ENCODE measurements at places on chromosomes 3 and 15.

DNA sequence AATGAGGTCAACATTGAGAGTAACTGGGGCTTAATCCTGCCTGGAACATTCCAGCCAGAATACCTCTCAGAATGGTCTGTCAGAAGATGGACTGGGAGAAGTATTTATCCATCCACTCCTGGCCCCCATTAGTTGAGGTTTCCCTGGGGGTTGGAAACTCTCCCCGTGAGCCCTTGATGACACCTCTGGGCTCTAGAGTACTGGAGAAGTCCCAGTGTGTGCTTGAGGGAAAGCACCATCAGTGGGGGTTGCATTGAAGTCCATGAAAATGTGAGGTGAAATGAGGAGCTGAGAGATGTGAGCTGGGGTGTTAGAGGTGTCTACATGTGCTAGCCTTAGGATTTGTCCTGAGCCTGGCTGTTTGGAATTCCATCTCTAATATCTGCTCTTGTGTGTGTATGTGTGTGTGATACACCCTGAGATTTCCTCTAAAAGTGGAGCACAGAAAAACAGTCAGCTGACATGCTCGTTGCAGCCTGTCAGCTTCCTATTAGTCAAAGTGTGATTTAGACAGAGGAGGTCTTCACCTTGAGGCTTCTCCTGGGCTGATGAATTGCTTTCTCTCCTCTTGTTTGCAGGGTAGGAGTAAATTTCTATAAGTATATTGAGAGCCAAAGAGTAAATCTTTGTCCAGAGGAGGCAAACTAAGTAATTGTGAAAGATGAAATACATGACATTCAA lies 67.6 kb downstream of the NR1D2 start:
- no peak for DNase-seq

DNA sequence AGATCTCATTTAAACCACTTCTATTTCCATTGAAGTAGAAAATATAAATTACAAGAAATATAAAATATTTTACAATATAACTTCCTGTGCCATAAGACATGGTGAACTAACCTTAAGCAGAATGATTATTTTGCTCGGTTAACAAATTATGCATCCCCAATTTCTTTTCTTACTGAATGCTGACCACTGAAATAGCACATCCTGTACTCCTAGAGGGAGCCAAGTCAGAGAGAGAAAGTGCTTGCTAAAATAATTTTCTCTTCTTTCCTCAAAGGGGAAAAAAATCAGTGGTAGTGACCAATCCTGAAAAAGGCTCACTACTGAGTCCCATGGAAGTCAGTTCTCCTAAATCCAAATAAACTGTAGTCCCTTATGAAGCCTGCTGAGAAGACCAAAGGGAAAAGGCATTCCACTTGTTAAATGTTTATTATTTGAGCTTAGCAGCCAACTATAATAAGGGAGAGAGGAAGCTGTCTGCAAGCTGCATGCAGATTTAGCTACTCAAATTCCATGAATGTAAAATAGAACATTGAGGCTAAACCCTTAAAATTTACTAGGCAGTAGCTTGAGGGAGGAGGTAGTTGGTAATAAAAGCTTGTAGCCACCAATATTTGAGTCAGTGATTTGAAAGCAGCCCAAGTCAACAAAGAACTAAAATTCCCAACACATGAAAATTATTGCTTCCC lies 33.1 kb downstream of the CEP152 start:
- no peak for DNase-seq

DNA sequence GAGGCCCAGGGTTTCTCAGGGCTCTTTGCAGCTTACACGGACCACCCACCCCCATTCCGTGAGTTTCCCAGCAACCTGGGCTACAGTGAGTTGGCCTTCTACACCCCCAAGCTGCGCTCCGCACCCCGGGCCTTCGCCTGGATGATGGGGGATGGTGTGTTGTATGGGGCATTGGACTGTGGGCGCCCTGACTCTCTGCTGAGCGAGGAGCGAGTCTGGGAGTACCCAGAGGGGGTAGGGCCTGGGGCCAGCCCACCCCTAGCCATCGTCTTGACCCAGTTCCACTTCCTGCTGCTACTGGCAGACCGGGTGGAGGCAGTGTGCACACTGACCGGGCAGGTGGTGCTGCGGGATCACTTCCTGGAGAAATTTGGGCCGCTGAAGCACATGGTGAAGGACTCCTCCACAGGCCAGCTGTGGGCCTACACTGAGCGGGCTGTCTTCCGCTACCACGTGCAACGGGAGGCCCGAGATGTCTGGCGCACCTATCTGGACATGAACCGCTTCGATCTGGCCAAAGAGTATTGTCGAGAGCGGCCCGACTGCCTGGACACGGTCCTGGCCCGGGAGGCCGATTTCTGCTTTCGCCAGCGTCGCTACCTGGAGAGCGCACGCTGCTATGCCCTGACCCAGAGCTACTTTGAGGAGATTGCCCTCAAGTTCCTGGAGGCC lies 5.4 kb downstream of the VPS18 start:
- no peak for DNase-seq

DNA sequence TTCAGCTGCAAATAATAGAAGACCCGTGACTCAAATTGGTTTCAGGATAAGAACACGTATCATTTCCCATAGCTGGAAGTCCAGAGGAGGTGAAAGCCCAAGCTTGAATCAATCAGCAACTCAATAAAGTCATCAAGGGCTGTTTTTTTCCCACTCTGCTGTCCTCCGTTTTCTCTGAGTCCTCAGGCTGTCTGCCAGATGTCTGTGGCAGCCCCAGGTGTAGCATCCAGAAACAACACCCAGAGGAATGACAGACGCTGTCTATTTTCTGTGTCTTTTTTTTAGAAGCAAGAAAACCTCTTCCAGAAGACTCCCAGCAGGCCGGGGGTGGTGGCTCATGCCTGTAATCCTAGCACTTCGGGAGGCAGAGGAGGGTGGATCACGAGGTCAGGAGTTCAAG lies 204.4 kb downstream of the FAM43A start:
- DNase-seq, result no peak

DNA sequence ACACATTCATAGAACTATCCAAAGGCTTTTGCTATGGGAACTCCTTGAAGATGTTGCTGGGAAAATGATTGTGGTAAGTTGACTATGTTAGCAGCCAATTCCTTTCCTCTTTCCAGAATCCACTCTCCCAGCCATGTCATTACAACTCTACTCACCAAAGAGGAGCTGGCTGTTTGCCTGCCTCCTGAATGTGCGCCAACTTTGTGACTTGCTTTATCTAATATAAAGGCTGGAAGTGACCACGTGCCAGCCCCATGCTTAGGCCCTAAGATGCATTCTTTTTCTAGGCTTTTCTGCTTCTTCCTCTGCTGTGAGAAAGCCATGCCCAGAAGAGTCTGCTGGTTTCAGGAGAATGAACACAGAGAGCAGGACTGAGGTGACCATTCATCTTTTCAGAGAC lies 182.2 kb downstream of the GABRB3 start:
- DNase-seq, result no peak

Data from inflammatory macrophage treated with lipopolysaccharide for 1 hour (primary cell).